ENCODE measurements at places on chromosomes 4 and X.

- DNase-seq, result no peak
Observed at GRCh38 chr4:111807576-111807975, 337.7 kb upstream of the FAM241A start.

GRCh38 chr4:79977131-79977840, 95.7 kb downstream of the ANTXR2 start:
- DNase-seq, result no peak

DNA sequence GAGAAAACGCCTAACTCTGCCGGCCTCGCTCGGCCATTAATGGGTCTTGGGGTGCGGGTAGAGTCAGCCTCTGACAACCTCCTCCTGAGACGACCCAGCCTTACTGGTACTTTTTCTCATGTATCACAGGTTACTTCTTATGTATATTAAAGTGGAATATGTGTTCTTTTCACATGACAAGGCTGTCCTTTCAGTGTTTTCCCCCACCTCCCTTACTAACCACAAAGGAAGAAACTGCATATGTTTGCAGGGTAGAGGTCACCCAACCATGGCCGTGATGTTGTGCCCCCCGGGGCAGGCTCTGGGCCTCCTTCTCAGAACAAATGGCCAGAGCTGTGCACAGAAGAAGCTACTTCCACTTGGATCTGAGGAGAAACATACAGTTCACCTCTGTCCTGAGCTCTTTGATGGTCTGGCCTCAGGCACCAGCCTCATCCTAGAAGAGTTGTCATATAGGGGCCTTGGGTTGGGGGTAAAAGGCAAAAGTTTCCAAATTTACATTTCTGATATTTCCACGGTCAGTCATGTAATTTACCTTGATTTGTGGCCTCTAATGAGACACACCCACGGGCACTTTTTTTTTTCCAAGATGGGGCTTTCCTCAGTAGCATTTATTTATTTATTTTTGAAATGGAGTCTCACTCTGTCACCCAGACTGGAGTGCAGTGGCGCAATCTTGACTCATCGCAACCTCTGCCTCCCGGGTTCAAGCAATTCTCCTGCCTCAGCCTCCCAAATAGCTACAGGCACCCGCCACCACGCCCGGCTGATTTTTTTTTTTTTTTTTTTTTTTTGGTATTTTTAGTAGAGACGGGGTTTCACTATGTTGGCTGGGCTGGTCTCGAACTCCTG, 1.9 kb downstream of the SOWAHD start:
- no peak for DNase-seq

DNA sequence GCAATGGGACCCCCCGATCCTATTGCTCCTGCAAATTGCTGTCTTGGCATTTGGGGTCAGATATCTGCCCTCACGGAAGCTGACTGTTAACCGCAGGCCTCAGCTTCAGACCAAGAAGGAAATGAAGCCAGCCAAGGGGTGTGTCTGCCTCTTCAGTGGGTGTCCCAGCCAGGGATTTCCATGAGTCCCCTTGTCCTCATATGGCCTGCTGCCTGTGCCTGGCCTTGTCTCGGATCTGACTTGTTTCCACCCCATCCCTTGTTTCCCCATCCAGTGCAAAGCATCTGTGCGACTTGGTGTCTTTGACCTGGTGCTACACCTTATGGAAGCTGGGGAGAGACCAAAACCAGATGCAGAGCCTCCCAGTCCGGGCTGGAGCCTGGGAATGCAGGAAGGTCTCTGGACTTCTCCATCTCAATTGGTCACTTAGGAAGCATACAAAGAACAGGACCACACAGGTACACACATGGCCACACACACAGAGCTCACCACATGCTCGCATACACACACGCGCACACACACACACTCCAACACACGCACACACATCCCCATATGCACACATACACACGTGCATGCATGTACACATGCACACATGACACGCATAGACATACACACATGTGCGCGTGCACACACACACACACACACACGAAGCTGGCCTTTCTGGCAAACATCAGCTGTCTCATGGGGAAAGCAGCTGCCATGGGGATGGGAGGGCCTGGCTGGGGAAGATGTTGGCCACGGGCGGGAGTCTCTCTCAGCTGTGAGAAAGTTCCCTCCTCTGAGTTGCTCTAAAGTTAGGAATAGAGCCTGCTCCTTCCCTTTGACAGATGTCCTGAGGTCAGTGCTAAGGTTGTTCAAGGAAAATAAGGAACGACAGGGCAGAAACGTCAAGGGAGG, 65.5 kb downstream of the CRMP1 start:
- no peak for DNase-seq

- DNase-seq, result no peak
Observed at GRCh38 chr4:147736458-147736857, 4.6 kb downstream of the ARHGAP10 start.

GRCh38 chrX:30939928-30940327, 50.9 kb upstream of the TAB3 start:
- DNase-seq, result no peak

GRCh38 chr4:6369035-6369434, 99.4 kb downstream of the WFS1 start:
- no peak for DNase-seq

GRCh38 chrX:39164212-39164611, 363.0 kb downstream of the MID1IP1 start:
- DNase-seq, result no peak

GRCh38 chrX:47586043-47586787, 4.0 kb downstream of the TIMP1 start:
- DNase-seq, result no peak

DNA sequence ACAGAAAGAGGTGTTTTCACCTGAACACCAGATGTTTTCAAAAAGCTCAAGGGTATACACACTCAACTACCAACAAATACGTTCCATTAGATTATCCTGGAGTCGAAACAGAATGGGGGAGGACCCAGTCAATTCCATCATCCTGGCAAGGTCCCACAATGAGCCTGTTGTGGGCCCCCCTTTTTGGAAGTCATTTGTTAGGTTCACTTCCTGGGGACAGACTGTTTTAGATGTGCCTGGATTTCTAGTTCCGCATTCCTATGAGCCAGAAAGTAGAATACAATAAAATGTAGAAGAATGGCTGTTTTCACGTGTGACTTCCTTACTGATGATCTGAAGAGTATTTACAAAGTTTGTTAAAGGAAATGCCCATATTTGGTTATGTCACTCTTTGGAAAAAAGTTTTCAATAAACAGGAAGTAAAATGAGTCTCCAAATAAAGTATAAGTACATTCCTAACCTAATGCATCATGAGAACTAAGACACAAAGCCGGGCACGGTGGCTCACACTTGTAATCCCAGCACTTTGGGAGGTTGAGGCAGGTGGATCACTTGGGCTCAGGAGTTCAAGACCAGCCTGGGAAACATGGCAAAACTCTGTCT, 192.5 kb downstream of the MAML3 start:
- no peak for DNase-seq

- DNase-seq, result no peak
Observed at GRCh38 chr4:121584836-121585235, 111.9 kb downstream of the ANXA5 start.

DNA sequence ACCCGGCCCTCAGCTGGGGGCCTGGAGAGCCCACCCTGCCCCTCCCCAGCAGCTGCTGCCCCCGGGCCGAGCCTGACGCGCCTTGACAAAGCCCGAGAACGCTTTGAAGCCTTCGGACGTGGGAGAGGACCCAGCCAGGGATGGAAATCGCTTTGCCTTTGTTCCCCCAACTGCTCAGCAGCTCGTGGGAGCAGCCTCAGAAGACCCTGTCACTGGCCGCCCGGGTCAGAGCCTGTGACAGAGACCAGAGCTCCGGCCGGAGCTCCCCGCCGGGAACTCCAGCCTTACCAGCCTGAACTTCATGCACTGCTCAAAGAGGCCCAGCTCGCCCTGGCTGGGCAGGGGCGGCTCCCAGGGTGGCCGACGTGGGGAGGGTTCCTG, 2.6 kb upstream of the SLC6A8 start:
- DNase-seq, result no peak

- DNase-seq, result no peak
Observed at GRCh38 chr4:3781997-3782930, 16.1 kb downstream of the ADRA2C start.

DNA sequence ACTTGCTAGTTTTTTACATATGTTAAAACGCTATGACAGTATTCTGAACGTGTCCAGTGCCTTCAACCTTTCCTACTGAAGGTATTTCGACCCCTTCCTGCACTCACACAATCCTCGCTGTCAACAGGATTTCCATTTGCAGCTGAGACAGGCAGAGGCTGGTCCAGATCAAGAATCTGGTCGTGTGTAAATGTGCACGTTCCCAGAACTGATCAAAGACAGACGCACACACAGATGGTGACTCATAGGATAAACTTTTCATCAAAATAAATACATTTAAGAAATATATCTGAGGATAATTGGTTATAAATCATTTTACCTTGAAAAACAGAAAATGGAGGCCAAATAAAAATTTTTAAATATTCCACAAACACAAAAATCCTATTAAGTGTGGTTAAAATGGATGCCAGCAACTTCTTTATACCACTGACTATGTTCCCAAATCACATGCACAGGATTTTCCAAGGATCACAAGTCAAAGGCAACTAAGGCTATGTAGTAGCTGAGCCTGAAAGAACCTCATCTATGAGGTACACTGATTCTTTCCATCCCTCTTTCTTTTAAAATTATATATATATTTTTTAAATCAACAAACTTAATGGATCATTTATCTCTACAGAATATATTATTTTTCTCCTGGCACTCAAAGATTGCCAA, 85.9 kb downstream of the RNF150 start:
- DNase-seq, result no peak

DNA sequence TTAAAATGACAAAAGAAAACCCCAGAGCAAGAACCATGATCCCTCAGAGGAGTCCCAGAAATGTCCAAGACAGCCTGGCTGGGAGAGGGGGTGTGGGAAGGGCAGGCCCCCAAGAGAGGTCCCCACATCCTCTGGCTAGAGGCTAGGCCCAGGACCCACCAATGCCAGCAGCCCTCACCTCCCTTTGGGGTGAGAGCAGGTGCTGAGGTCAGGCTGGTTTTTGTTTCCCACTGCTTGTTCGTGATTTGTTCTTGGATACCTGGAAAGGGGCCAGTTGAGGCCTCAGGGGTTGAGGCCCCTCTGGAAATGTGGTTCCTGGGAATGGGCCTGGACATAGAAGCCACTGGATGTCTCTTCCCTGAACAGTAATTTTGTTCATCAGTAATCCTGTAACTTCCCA, 2.3 kb upstream of the GRSF1 start:
- no peak for DNase-seq

- DNase-seq, result no peak
Observed at GRCh38 chr4:112340023-112340422, 42.9 kb downstream of the ALPK1 start.

- no peak for DNase-seq
Observed at GRCh38 chr4:5588046-5588445, 120.3 kb downstream of the EVC2 start.

DNA sequence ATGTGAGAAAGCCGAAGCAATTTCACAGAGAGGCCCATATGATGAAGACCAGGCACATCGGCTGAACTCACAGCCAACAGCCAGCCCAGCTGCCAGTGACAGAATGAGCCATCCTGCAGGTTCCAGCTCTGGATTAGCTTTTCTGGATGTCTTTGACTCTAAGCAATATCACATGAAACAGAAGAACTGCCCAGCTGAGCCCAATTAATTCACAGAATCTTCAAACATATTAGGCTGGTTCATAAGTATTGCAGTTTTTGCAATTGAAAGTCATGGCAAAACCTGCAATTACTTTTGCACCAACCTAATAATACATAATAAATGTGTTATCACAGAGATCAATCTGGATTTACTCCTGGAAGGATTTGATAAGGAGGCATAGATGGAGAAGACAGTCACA, 299.9 kb downstream of the RAB28 start:
- DNase-seq, result no peak

DNA sequence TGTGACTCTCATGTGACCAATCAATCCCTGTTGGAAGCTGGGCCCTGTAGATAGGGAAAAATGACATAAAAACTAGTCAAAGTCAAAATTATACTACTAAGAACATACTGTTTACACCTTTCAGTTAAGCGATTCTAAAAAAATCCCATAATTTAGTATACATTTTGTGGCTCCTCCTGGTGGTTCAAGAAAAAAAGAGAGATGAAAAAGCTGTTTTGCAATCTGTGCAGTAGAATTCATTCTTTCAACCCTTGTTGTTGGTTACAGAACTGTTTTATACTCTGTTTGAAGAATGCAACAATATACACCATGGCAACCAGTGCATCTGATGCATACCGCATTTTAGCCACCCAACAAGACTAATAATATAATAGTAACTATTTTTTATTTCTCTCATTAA, 66.8 kb upstream of the ANK2 start:
- DNase-seq, result no peak

DNA sequence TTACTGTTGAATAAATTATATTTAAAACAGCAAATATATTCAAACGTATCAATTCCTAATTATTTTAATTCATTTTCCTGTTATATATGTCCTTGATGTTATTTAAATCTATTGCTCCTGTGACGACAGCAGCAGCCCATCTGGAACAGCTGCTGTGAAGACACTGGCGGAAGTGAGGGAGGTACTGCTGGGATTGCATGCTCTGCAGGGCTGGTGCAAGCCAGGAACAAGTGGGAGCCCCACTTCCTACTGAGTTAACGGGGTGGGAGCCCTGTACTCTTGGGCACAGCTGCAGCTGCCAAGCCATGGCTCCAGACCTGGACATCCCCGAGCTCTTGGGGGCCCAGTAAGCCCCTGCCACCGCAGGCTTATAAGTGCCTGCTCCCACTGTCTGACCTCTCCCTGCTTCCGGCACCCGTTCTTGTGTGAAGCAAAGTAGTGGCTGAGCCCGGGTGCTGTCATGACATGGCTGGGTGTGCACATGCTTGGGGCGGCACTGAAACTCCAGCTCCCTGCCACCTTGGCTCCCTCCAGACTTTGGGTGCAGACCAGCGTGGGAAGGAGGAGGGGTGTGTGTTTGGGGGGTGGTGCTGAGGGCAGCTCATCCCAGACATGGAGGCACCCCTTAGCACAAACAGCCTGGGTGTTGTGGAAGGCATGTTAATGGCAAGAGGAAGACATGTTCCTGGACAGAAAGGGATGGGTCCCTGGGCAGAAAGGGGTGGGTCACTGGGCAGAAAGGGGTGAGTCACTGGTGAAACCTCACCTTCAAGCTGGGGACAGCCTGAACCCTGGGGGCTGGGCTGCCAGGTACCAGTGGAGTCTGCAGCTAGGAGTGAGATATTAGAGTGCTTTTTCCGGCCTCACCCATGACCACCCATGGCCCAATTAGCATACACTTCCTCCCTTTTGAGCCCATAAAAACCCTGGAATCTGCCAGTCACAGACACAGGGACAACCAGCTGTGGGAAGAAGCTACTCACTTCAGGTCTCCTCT, 1981.3 kb upstream of the IGFBP7 start:
- no peak for DNase-seq

DNA sequence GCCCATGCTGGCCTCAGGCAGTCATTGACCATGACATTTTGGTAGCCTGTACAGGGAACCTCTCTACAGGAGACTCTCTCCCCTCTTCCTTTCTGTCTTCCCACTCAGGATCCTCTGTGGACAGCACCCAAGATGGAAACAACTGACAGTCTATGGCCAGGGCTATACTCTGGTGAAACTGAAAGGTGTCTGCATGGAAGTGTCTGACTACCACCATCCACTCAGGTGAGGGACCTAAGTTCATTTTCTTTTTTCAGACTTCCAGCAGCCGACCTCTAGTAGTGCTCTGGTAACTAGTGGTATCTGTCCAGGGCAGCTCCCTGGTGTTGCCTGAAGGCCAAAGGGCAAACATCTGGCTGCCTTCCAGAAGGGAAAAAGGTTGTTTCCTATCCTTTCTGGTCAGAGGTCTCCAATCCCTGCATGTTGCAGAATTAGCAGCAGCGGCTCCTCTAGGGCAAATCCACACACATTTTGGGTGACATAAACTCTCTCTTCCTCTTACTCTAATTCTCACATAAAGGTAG, 804.5 kb downstream of the C4orf33 start:
- no peak for DNase-seq
